ENCODE measurements at places on chromosomes 16 and 17. TPM values are rescaled to one million over a fixed set of nuclear protein-coding genes. Genes with fewer than 3 reads are reported as not detected.

RNU2-1 gene
- total RNA-seq: not detected

GRCh38 chr16:78290872-78291591 is 191.6 kb downstream of the WWOX start:
- no peak for DNase-seq

DNA sequence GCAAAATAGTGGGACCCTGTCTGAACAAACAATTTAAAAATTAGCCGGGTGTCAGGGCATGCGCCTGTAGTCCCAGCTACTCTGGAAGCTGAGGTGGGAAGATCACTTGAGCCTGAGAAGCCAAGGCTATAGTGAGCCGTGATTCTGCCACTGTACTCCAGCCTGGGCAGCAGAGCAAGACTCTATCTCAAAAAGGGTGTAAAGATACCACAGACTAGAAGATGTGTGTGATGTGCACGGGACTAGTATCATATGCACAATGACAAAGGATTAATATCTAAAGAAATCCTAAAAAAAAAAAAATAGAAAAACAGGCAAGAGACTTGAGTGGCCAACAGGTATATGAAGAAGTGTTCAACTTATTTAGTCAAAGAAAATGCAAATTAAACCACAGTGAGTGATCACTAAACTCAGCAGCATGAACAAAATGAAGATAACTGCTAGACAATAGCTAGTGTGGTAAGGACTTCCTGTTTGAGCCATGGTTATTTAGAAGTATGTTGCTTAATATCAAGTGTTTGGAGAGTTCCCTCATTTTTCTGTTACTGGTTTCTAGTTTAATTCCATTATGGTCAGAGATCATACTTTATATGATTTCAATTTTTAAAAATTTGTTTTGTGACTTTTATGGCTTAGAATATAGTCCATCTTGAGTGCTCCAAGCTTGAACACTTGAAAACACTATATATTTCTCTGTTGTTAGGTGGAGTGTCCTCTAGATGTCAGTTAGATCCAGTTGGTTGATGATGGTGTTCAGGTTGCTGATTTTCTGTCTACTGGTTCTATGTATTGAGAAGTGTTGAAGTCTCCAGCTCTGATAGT is 14.7 kb upstream of the SLX4 start:
- DNase-seq: no peak

DNA sequence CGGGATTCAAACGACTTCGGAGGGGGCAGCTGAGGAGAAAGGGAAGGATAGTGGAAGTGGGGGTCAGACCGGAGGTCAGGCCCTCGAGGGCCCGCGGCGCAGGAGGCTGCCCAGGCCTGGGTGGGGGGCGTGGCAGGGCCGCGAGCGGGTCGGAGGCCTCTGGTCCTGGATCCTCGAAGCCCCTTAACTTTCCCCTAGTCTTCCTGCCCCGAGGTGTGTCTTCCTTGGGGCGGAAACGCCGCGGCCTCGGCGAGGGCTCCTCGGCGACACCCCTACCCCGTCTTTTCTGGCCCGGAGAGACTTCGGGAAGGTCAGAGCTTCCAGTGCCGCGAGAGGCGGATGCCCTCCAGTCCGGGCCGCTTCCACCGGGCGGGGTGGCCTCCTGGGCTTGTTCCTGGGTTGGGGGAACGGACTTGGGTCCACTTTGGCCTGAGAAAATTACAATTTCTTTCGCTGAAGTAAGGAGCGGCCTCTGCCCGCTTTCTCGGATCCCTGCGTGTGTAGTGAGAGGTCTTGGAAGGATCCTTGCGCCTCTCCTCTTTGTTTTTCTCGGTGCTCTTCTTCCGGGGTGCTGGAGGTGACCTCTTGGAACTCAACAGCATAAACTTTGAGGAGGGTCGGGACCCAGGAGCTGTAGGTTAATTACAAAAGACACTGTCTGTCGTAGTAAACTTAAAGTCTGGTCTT is 491 bp downstream of the IST1 start:
- DNase-seq: no peak

GRCh38 chr17:38994026-38994425 is 26.8 kb upstream of the FBXO47 start:
- no peak for DNase-seq

DNA sequence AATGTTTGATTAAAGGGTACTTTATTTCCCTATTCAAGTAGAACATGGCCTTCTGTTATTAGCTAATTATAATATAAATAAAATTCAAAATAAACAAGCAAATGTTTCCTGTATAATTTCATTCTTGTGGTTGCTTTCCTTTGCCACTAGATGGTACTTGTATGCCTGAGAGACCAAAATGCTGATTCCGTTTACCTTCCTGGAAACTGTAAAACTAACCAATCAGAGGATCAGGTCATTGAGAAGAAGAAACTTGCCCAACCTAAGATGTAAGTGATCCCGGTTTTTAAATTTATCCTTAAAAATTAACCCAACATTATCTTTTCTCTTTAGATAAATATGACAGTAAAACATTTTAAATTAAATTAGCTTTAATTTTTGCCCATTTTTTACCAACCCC is 8.1 kb upstream of the ABCA5 start:
- no peak for DNase-seq

EFNB3 gene
- total RNA-seq: 3.9 TPM

GRCh38 chr16:88601313-88602036 is 31.3 kb downstream of the ZC3H18 start:
- no peak for DNase-seq

GRCh38 chr16:78001451-78002025 is 20.8 kb upstream of the CLEC3A start:
- DNase-seq: no peak

DNA sequence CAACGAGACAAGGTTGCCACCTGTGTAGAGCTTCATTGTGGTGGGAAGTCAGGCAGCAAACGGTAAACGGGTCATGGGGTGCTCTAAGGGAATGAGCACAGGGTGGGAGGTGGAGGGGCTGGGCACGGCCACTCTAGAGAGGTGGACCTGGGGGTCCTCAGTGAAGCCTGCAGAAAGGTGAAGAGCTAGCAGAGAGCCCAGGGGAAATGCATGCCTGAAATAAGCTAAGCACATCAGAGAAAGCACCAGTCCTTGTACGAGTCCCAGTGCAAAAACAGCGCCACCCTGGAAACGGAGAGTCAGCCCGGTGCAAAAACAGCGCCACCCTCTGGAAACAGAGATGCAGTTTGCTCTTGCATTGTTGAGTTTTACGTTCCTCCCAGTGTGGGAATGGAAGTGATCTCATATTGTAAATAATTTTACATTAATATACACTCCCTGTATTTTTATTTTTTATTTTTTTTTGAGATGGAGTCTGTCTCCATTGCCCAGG is 65.0 kb downstream of the TBC1D16 start:
- no peak for DNase-seq

DNA sequence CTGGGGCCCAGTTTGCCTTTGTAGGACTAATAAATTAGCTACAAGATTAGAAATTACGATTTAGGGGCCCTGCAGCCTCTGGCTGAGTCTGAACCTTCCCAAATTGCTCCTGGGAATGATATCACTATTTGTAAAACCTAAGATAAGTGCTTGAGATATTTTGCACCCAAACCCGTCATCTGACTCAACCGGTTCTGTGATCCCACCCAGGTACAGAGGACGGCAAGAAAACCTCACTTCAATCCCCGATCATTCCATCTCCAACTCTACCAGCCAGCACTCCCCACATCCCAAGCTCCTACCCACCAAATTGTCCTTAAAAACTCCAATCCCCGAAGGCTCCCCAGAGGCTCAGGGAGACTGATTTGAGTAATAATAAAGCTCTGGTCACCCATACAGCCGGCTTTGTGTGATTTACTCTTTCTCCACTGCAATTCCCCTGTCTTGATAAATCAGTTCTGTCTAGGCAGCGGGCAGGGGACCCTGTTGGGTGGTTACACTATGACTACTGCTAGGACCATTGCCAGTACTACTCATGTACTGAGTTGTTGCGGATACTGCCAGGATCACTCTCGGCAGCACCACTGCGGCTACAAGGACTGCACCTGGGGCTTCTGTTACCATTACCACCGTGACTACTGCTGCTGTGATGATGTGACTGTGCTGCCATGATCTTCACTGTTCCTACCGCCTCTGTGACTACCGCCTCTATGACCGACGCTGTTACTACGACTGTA is 73.1 kb downstream of the IRF8 start:
- no peak for DNase-seq

- peak; percentile 67 for DNase-seq
Observed at GRCh38 chr17:35969558-35970380, 11.5 kb downstream of the CCL16 start.

- DNase-seq: peak; percentile 86
Observed at GRCh38 chr17:40910441-40910841, 25.4 kb upstream of the KRT20 start.

DNA sequence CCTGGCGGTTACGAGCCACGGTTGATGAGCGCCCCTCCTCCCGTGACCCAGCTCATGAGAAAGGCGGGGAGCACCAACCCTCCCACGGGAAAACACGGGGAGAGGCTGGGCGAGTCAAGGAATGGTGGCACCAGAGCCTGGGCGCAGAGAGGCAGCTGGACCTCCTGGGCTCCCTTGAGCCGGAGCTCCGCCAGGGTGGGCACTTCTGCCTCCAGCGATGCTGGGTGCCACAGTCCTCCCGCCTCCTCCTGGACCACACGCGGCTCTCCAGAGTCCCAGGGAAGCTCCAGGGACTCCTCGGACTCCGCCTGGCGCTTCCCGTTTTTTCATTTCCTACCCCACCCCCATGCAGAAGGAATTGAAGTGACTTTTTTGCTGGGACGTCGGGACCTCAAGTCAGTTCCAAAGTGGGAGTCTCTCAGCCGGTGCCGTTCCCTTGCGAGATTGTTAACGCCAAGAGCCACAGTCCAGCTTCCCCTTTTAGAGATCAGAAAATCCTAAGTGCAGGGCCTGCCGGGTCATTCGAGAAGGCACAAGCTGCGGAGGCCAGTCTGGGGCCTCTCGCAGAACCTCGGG is 6.6 kb upstream of the CBX8 start:
- no peak for DNase-seq

DNA sequence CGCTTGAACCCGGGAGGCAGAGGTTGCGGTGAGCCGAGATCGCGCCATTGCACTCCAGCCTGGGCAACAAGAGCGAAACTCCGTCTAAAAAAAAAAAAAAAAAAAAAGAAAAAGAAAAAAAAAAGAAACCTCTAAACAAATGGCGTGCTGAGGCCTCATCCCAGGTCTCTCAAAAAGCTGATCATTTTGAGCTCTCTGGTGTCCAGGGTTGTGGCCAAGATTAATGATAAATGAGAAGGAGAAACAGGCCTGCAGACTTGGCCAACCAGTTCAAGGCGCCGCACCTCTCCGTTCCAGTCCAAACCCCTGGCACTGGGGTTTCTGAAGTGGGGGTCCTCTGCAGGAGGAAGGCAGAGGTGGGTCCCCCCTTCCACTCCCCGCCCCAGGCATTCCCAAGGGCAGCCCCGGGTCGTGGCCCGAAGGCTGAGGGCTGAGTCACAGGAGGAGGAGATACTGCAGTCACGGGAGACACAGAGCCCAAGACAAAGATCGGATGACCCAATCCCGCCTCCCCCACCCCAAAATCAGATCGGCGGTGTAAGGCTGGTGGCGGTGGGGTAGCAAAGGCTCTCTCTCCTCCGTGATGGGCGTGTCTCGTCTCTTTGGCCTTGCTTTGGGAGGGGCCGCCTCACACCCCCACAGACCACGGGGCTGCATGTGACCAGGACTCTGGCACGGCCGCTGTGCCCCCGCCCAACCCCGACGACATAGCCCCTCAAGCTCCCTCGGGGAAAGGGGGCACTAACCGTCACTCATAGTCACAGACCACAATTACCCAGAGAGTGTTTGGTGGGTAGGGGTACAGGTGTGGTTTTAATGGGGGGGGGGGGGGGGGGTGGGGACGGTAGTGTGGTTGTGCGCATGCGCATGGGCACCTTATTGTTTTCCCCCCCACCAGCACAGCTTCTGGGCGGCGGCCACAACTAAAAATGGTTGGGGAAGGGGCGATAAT is 1.1 kb downstream of the VAT1 start:
- no peak for DNase-seq

GRCh38 chr16:81630635-81631031 is 148.5 kb upstream of the PLCG2 start:
- DNase-seq: no peak

DNA sequence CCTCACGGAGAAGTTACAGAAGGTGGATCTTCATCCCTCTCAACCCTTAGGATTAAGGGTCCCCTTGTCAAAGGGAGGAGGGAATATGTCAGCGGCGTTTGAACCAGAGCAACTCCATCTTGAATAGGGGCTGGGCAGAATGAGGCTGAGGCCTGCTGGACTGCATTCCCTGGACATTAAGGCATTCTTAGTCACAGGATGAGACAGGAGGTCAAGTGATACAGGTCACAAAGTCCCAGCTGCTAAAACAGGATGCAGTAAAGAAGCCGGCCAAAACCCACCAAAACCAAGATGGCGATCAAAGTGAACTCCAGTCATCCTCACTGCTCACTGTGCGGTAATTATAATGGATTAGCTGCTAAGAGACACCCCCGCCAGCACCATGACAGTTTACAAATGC is 36.7 kb downstream of the RBFOX3 start:
- DNase-seq: no peak

- DNase-seq: no peak
Observed at GRCh38 chr17:73268582-73269328, 7.1 kb upstream of the CPSF4L start.

DNA sequence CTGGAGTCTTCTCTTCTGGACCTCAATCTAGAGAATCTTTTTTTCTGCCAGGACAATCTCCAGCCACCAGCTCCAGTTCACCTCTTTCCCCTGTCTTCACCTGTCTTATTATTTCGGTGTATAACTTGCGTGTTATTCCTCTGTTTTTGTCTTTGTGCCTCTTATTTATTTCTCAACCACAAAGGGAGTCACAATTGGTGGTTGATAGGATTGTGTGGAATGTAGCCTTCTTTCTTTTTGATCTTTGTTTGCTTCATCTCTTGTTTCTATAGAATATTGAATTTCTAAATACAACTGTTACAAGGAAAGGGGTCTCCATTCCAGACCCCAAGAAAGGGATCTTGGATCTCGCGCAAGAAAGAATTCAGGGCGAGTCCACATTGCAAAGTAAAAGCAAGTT is 35.9 kb upstream of the HAS3 start:
- DNase-seq: no peak

- no peak for DNase-seq
Observed at GRCh38 chr17:69540356-69540755, 125.9 kb downstream of the MAP2K6 start.

DNA sequence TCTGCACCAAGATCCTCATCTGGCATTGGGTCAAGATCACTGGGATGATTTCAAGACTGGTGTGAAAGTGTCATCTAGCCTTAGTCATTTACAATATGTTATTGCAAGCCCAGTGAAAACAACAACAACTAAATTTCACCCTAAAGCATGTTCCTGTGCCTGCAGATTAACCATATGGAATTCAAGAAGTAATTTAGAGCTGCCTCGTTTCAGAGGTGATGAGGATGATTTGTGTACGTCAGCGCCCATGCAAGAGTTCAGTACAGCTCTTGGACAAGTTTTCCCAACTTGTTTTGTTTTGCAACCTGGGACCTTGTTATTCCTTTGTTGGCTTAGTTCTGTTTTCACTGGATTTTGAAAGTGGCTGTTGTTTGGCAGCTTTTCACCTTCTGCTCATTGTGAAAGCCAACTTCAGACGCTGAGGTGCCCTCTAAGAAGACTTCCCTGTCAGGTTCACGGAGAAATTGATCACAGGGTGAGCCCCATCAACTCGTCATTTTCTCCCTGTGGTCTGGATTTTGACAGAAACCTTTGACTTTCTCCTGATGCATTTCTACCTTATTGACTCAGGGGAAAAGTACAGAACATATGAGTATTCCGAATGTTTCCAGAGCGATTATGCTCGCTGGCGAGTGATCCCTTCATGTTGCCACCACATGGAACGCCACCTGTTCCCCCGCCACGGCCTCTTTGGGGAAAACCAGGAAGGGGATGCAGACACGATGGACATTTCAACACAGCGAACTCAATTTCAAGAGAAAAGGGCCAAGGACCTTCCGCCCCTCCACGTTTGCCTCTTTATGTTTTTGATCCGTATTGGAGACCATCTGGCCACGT is 85.6 kb downstream of the FOXL1 start:
- DNase-seq: no peak

CHST4 gene
- not detected for total RNA-seq

ANKFN1 gene
- 5.5 TPM for total RNA-seq

Data from skin of body (tissue), 3 donors.